ENCODE measurements at places on chromosomes 3 and 15.

DNA sequence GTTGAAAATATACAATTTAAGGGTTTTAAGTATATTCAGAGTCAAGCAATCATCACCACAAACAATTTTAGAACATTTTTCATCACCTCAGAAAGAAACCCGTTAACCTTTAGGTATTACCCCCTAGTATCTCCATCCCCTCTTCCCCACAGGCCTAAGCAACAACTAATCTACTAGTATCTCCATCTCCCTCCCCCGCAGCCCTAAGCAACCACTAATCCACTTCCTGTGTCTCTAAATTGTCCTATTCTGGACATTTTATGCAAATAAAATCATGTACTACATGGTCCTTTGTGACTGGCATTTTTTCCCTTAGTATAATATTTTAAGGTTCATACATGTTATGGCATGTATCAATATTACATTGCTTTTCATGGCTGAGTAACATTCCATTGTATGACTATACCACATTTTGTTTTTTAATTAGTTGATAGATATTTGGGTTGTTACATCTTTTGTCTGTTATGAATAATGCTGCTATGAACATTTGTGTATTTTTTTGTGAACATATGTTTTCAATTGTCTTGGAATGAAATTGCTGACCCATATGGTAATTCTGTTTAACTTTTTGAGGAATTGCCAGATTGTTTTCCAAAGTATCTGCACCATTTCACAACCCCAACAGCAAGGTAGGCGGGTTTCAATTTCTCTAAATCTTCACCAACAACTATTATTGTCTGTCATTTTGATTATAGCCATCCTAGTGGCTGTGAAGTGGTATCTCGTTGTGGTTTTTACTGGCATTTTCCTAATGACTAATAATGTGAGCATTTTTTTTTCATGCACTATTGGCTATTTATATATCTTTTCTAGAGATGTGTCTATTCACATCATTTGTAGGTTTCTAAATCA, 215.6 kb upstream of the CD96 start:
- DNase-seq = no peak

GRCh38 chr3:30035935-30036567, 570.4 kb upstream of the TGFBR2 start:
- DNase-seq = no peak

- no peak for DNase-seq
Observed at GRCh38 chr15:69474291-69474690, 21.7 kb downstream of the RPLP1 start.

DNA sequence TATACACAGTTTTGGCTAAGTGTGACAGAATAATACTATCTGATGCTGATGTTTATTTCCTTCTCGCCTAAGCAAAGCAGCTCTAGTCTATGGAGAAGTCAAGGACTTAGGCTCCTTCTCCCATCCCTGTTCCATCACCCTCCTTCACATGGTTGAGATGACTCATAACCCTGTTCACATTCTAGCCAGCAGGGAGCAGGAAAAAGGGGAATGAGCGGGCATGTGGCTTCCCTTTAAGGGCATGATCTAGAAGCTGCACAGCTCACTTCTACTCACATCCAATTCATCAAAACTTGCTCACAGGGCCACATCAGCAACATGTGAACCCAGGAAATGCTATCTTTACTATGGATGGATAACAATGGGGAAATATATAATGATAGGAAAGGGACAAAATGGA, 40.9 kb downstream of the CBLB start:
- no peak for DNase-seq

DNA sequence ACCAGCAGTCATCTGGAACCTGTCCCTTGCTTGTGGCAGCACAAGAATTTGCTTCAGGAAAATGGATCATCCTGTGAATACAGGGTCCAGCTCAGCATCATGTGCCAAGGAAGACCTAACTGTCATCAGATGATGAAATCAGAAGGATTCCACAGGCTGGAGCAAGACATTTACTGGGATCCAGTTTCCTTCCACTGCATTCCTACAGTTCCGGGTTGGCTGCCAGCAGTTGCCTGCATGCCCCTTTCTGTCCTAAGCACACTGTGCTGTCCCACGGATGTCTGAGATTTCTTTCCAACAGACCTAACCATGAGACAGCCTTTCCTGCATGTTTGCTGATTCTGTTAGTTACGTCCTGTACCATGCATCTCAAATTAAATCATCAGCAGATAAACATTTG, 140.7 kb downstream of the IMPG2 start:
- no peak for DNase-seq

DNA sequence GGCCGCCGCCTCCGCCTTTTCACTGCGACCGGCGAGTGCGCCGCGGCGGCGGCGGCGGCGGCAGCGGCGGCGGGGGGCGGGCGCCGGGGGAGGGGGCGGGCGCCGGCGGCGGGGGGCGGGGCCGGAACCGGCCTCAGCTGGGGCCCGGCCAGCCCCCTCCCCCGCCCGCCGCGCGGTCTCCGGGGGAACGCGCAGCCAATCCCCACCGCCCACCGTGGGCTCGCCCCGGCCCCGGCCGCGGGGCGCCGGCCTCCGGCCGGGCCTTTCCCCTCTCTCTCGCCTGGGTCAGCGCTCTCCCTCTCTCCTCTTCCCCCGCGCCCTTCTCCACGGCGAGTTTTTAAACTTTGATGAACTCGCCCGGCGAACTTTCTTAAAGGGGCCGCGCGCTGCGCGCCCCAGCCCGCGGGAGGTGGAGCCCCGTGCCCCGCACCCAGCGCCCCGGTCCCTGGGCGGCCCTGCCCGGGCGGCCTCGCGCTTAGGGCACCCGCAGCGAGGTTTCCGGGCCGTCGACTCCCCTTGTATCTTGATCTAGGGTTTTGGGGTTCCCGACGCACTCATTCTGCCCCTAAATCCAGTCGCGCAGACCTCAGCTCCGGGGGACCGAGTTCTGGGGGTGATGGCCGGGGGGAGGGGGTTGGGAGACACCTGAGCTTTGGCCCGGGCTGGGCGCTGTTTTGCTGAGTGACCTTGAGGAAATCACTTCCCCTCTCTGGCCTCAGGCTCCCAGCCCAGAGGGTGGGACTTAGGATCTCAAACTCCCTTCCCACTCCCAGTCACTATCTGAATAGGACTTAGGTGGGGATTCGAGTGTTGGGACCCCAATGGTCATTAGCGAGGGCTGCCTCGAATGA, at the start of gene RBPMS2:
Gene RBPMS2 (minus strand): TSS at position 39 of the 851 bp plus-strand sequence. CDS start 270 bp downstream, outside the sequence.
- DNase-seq = no peak

DNA sequence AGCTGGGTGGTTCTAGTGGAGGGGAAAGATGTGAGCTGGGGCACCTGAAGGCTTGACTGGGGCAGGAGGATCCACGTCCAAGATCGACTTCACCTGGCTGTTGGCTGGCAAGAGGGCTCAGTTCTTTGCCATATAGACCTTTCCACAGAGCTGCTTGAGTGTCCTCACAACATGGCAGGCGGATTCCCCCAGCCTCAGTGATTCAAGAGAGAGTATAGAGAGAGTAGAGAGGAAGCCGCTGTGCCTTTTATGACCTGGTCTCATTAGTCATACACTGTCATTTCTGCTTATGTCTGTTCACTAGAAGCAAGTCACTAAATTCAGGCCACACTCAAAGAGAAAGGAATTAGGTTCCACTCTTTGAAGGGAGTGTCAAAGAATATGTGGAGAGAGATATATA, 101.6 kb downstream of the APBA2 start:
- no peak for DNase-seq

GRCh38 chr3:100033184-100033583, 81.1 kb downstream of the FILIP1L start:
- DNase-seq = no peak

DNA sequence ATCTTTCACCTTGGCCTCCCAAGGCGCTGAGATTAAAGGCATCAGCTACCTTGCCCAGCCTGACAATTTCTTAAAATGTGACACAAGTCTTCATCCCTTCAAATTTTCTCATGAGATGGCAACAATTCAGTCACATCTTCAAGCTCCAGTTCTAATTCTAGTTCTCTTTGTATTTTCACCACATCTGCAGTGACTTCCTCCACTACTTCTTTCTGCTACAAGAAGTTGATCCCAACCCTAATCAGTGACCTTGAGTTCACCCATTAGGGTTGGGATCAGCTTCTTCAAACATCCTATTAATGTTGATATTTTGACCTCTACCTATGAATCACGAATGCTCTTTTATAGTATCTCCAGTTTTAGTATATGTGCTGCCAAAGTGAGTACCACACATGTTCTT, 59.8 kb downstream of the TRIM71 start:
- DNase-seq = no peak

- no peak for DNase-seq
Observed at GRCh38 chr3:55271549-55271948, 215.6 kb downstream of the WNT5A start.

GRCh38 chr3:36373084-36373483, 7.2 kb upstream of the STAC start:
- no peak for DNase-seq

- no peak for DNase-seq
Observed at GRCh38 chr3:110180733-110181132, 843.4 kb upstream of the DPPA4 start.

DNA sequence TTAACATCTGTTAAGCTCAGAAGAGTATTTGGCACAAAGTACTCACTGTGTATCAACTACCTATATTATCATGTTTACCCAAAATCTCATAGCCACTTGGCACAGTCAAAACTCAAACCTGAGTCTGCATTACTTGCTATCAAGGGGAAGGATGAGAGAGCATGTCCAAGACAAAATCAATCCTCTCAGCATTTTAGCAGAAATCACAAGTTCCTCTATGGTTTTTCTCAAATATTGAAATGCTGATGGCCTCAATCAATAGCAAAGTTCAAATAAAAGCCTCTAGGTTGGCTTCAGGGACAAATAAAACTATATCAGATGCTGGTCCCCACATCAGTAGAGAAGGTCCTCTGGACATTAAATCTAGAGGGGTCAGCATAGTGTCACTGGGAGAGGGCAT, 14.3 kb downstream of the TBC1D2B start:
- DNase-seq = no peak

- DNase-seq = no peak
Observed at GRCh38 chr3:16373341-16373946, 108.4 kb downstream of the OXNAD1 start.

GRCh38 chr3:30945291-30945690, 50.8 kb upstream of the GADL1 start:
- no peak for DNase-seq

DNA sequence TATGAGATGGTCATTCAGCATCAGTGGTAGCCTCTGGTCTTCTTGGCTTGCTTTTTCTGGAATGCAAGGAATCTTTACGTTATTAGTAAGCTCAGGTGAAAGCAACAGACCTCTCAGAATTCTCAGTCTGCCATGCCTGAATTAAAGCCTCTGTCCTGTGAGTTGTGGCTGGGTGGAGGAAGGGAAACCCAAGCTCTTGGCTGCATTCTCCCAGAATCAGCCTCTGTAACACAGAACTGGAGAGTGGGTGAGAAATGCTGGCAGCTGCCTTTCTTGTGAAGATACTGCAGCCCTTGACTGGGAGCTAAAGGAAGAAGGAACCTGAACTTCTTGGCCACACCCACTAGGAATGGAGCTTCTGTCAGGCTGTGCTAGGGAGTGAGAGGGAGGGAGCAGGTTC, 505.8 kb downstream of the EPHA3 start:
- no peak for DNase-seq

- DNase-seq = no peak
Observed at GRCh38 chr3:51190827-51191226, 194.3 kb upstream of the MANF start.

DNA sequence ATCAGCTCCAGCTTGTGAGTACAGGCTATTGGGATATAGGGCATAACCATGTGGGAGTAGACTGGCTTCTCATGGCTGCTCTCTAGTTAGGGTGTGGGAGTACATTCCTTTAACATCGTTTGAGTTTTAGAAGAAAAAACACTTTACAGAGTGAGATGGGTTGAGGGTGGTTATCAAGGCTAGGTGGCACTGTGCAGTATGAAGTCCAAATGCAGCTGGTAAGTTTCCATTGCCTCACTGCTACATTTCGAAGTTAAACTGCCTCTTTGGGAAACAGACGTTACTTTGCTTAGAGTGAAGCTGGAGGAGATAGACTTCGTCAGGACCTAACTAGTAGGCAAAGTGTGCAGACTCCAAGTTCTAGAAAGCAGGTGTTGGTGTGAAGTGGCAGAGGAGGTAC, 192.4 kb downstream of the SQOR start:
- no peak for DNase-seq

DNA sequence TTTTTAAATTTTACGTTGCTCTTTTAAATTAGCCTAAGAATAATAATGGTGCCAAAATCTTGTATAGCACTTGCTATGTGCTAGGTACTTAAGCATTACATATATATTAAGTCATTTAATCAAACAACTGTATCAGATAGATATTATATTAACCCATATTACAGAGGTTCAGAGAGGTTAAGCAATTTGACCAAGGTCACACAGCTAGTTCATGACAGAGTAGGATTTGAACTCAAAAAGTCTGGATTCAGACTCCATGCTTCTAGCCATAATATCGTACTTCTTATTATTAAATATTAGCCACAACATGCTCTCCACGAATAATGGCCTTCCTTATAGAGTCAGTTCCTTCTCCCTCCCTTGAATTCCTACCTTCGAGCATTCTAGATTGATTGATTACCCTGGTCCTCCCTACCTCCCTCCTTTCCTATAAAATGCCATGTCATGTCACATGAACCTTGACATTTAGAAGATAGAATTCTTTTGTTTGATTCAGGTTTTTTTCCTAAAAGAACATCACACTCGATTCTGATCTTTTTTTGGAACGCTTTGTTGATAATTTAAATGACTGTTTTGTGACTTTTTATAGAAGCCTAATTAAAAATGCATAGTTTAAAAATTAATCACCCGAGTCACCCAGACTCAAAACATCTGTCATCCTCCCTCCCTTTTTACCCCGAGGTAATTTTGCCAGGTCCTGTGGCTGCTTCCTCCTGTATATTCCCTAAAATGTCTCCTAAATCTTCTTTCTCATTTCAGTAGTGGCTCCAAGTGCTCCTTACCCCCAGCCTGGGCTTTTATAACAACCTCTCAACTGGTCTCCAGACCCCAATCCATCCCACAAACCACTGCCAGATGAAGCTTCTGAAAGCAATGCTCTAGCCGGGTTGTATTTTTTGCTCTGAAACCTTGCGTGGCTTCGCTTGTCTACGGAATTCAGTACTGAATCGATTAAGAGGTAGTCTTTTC, 8.5 kb upstream of the PSMD6 start:
- no peak for DNase-seq

GRCh38 chr3:140273542-140274195, 338.7 kb downstream of the CLSTN2 start:
- DNase-seq = no peak

DNA sequence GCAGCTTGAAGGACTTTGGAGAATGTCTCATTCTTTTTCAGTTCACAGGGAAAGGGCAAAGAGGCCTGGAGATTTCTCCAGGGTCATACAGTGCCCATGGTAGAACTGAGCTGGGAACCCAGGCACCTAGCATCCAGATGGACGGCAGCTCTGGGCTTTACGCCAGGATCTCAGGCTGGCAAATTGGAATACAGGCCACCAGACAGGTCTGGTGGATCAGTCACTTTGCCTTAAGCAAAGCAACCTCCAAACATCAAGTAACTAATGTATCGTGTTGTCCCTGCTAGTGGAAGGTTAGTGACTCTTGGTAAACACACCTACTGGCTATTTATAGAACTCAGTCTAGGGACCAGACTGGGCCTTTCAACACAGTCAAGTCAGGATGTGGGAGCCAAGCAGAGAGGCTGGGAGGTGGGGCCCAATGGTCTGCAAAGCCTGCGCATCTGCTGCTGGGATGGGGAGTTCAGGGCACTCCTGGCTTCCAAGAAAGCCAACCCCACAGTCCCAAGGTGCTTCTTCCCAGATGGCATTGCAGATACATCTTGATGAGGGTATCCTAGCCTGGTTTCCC, 30.2 kb downstream of the RPLP1 start:
- DNase-seq = no peak

GRCh38 chr3:50255251-50255615, 13.7 kb upstream of the SEMA3B start:
- no peak for DNase-seq

- no peak for DNase-seq
Observed at GRCh38 chr3:176954517-176954916, 242.8 kb downstream of the TBL1XR1 start.
